ENCODE measurements at places on chromosomes 1 and 21.

GRCh38 chr1:63466181-63466580 is 56.8 kb downstream of the ITGB3BP start:
- DNase-seq, result no peak

- DNase-seq, result no peak
Measured at GRCh38 chr1:245971711-245972085, 535.4 kb downstream of the SMYD3 start.

DNA sequence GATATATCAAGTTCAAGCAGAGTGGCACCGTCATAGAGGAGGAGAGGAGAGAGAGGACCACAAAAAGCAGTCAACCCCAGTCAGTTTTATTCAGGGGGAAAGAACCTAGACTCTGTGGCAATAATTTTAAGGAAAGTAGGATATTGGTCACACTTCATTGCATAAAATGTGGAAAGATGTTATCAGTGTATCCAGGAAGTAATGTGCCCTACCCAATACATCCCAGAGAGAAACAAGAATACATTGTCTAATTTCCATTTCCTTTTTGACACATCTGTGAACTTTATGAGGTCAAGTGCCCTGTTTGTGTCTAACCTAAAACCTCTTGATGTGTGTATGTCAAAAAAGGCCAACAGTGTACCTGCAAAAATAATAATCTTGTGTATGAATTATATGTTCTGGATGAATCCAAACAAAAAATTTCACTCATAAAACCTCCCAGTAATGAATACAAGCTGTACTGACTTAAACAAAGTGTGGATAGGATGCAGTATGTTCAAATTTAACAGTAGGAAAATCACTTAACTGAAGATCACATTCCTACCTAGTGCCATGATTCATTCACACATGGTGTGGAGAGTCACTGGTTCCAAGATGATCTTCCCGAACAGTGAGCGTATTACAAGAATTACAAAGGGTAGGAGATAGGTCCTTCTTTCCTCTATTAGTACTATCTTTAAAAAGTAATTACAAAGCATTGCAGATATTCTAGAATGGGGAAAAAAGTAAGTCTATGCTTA is 712.1 kb upstream of the CXADR start:
- no peak for DNase-seq

DNA sequence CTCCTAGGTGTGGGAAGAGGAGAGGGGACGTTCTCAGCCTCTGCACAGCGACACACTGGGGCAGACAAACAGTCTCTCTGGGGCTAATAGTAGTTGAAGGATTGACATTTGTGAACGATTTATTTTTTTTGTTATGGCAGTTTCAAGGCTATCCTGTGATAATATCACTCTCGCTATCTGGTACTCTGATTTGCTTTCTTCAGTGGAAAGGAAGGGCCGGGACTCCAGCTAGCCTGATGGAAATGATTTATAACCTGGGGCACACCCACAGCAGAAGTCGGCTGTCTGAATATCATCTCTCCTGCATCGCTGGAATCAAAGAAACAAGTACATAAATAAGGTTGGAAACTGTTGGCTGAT is 122.7 kb downstream of the KCNN3 start:
- DNase-seq, result no peak

- no peak for DNase-seq
Measured at GRCh38 chr1:17561247-17561548, 21.7 kb downstream of the ARHGEF10L start.

DNA sequence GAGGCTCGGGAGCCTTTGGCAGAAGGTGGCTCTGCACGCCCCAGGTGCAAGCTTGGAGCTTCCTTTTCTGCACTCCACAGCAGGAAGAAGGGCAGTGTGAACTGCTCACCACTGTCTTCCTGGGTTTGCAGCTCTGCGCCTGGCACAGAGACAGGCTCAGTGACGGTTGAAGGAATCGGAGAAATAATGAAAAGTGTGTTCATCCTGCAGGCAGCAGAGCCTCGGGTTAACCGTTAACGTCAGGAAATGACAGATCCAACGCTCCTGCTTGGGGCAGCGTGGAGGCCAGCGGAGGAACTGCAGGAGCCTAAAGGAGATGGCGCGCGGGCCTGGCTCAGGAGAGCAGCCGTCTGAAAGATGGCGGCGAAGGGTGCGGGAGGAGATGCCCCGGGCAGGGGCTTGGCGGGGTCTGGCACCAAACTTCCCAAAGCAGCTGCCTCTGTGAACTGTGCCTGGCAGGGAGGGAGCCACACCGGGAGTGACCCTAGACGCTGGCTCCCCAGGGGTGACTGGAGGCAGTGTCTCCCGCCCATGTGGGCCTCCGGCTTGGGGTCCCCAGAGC is 10.9 kb upstream of the SAMD11 start:
- peak; percentile 1 for DNase-seq

DNA sequence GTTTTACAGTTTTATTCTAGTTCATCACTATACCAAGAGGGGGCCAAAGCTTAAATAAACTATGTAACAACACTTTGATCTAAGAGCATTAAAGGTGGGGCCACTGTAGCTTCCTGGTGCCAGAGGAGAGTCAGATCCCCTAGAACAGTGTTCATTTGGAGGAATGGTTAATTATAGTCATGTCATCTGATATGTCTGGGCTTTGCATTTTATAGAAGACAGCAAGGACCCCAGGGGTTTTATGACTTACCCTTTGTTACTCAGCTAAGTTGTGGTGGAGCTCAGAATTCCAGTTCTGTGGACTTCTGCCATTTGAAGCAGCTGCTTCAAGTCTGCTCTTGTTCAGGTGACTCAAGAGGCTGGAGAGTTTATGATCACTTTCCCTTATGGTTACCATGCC is 16.7 kb downstream of the KDM4A start:
- DNase-seq, result no peak

DNA sequence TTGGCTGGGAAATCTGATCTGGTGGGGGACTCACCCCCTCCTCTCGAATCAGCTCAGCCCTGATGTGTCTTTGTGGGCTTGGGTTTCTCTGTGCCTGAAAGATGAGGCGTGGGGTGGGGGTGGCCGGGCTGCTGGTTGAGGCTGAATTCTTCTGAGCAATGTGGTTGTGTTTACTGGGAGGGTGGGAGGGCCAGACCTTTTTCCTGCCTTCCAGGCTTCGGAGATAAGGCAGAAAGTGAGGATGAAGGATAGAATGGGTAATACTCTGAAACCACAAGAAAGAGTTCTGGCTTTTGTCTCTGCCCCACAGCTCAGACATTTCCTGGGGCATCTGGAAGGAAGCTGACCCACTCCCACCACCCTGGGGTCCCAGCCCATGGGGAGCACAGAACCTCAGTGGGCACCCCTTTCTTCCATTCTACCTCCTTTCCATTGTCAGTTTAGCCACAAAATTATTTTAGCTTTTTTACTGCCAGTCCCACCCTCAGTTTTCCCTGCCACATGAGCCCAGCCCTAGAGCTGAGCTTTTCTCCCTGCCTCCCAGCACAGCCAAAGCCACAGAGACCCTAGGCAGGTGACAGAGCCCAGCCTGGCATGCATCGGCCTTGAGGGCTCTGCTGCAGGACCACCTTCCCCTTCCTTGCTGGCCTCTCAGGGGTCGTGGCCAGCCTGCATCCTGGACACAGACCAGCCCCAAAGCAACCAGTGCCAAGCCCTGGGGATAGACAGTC is 11.2 kb downstream of the ALX3 start:
- no peak for DNase-seq

- no peak for DNase-seq
Measured at GRCh38 chr1:184298440-184299405, 88.1 kb upstream of the C1orf21 start.

DNA sequence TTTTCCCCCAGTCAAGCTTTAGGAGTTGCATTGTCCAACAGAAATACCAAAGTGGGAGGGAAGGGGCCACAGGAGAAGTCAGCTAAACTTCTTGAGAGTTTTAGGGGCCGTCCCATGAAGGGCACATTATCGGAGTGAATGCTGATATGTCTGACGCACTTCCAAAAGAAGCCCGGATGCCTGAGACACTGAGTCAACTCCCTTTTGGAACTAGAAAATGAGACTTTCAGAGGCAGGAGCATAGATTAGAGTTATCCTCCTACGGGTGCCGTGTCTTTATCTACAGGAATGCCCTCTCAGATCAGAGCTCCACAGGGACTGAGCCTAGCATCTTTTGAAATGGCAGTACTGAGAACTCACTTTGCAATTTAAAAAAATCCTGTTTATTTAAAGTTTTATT is 13.1 kb downstream of the ACTN2 start:
- no peak for DNase-seq

DNA sequence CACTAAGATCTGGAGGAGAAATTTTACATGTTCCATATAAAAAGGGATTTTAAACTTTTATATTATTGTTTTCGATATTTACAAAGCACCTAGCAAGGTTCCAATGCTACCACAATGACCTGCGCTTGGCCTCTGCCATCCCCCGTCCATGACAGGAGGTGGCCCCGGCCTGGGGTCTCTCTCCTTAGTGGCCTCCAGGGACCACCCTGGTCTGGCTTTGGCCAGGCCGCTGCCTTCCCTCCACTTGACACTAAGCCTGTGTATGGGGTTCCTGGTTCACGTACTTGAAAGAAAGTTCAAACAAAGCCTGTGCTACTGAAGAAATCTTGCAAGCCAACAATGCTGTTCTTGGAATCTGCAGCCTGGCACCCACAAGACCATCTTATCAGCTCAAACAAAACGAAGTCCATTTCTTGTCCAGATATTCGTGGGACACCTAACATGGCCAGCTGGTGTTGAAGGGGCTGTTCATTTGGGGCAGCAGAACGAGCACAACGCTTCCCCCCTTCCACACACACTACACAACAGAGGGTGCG is 12.8 kb downstream of the PRDM15 start:
- DNase-seq, result no peak

- DNase-seq, result no peak
Measured at GRCh38 chr1:69551476-69552324, 16.0 kb upstream of the LRRC7 start.

DNA sequence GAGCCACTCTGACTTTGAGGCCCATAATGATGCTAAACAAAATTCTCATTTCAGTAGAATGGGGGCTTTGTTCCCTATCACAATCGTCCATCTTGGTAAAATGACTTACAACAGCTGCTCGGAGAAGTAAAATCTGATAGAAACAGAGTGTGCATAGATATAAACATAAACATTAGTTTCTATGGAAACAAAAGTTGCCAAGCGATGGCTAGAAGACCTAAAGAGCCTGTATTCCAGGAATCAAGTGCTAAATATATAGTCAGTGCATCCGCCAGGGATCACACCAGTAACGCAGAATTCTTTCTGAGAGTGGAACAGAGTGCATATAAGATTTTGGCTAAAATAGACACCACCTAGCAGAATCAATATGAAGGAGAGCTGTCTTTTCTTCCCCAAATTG is 91.2 kb upstream of the KAZN start:
- DNase-seq, result no peak

DNA sequence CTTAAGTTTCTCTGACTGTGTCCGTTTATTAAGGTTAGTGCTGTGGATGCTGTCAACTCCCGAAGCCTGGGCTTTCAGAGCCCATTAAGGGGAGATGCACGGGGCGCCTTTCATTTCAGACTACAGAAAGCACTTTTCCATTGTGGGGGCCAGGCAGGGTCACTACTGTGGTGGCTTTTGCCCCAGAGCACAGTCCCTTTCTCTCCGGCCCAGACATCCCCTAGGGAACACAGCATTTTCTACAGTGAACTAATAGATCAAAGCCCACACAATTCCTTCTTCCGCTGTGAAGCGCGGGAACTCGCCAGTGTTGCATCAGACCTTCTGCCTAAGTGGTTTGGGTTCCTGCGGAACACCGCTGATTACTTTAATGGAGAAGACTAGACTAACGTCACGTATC is 26.8 kb upstream of the MAP1LC3C start:
- DNase-seq, result no peak

GRCh38 chr1:219113261-219113660 is 60.4 kb upstream of the LYPLAL1 start:
- DNase-seq, result no peak

DNA sequence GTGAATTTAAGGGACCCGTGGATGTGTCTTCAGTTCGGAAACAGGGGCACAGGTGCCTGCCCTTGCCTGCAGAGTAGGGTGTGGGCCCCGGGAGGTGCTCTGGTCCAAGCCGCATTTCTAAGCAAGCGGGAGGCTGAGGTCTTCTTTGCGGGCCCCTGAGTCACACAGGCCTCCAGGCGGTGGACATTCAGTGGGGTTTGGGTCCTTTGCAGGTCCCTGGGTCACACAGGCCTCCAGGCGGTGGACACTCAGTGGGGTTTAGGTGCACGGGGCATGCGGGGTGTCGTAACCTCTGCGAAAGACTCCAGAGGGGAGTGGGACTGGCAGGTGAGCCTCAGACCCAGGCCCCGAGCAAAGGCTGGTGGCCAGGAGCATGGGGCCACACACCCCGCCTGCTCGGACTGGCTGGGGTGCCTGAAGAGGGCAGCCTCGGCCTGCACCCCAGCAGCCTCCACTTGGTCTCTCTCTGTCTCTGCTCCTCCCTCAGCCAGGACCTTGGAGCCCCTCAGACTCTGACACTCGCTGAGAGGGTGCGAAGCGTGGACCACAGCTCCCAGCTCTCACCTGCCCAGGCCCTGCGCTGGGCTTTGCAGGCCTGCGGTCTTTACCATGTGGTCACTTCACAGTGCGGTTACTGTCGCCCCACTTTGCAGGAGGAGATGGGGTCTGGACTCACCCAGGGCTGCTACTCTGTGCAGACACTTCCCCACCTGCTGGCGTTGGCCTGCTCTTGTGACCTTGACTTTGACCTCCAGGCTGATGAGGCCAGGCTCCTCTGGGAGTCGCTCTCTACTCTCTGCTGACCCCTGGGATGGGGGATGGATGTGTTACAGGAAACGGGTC is 6.0 kb upstream of the AGPAT3 start:
- DNase-seq, result no peak

DNA sequence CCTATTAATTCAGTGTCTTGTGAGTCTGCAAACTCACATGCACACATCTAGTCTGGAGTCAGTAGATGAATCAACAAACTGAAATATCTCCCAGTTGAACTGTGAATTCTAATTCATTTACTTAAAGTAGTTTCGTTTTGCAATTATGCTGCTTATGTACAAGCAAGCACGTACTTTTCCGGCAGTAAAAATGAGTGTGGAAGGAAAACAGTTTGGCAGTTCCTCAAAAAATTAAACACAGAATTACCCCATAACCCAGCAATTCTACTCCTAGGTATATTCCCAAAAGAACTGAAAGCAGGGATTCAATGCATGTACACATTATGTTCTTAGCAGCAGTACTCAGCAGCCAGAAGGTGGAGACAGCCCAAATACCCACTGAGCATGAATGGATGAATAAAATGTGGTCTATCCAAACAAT is 49.3 kb downstream of the GNB1 start:
- DNase-seq, result no peak

DNA sequence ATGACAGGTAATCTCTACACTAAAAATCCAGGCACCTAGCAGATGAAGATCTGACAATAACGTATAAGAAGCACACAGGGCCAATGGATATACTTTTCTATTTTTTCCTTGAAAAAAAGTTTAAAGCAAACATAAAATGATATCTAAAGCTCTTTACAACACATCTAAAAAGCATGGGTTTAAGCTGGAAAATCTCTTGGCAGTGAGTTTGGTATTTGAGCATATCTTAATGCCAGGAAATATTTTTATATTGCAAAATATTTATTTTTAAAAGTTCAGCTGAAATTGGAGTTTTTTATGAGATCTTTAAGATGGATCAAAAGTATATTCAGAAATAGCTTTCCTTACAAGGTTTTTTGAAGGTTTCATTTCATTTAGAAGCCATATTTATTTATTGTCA is 40.5 kb downstream of the SLC5A9 start:
- DNase-seq, result no peak

GRCh38 chr1:101055623-101056022 is 30.0 kb upstream of the DPH5 start:
- no peak for DNase-seq

GRCh38 chr1:197320991-197321531 is 53.0 kb downstream of the CRB1 start:
- no peak for DNase-seq

GRCh38 chr1:25341746-25342145 is 3.6 kb downstream of the TMEM50A start:
- DNase-seq, result no peak

All from effector CD4-positive, alpha-beta T cell (primary cell).